Stimulated activated naive CD8-positive, alpha-beta T cell treated with anti-CD3 and anti-CD28 coated beads, Interleukin-15, Interleukin-2, amounts not matched to agents 100 U/mL and 50 U/mL, for 24 hours (primary cell): ENCODE measurements at places on chromosomes 2 and 18.

DNA sequence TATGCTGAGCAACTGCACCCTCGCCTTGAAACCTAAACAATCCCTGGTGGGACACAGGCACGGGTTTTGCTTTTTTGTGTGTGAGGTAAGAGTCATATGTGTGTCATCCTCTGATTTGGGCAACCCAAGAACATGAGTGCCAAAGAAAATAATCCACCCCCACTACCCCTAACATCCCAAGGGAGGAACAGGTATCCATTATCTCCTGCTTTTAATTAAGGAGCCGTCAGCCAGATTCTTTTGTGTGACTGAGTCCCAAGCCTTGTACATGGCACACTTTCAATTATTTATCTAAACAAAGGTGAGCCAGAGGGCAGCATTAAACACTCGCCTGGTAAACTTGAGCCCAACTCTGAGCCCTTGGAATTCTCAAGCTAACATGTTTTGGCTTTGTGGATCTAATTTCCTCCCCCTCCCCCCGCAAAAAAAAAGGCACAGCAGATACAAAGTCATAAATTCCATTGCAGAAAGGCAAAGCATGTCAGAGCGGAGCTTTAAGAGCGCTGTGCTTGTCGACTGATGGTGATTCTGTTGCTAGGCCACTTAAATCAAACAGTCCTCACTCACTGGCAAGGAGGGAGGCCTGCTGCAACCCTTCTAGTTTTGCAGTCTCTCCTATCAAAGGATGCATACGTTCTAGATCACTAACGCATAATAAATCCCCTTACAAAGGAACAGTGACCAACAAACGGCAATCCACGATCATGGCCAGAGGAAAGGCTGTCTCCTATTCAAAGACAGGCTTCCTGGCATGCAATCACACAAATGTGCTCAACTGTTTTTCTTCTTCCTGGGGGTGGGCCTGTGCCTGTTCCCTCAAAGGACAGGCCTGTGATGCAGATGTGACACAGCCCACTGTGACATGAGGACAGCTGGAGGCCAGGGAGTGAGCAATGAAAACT, 143.5 kb upstream of the LMAN1 start:
- DNase-seq = no peak

DNA sequence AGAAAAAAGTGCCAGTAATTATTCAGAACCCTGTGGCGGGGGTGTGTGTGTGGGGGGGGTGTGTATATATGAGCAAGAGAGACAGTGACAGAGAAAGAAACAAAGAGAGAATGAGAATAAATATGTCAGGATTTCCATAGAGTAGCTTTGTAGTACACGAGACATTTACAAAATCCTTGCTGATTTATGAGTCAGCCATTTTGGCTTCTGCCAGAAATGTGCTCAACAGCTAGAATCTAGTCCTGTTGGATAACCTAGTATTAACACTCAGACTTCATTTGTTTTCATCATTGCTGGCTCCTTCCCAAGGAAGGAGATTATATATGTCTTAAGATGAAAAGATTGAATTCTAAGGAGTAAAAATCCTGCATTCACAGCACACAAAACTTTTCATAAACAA, 140.5 kb upstream of the HNRNPA3 start:
- no peak for DNase-seq

- no peak for DNase-seq
Measured at GRCh38 chr2:13581471-13581870, 864.7 kb downstream of the TRIB2 start.

GRCh38 chr2:199997296-199997695, 41.9 kb downstream of the MAIP1 start:
- no peak for DNase-seq

DNA sequence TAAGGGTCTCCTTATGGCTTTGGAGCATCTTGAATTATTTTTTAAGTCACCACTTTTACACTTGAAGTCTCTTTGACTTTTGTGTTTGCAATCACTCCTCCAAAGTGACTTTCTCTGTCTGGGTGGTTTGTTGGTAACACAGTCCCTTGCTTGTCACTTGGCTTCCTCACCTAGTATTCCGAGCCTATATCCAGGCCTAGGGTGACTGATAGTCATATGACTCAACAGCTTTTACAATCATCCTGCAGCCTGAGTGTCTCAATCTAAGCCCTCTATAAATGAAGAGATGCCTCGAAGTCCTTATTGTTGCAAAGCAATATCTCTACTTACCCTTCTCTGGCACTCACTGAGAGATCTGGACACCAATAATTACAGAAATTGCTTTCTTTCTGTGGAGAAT, 53.9 kb upstream of the SETBP1 start:
- no peak for DNase-seq

DNA sequence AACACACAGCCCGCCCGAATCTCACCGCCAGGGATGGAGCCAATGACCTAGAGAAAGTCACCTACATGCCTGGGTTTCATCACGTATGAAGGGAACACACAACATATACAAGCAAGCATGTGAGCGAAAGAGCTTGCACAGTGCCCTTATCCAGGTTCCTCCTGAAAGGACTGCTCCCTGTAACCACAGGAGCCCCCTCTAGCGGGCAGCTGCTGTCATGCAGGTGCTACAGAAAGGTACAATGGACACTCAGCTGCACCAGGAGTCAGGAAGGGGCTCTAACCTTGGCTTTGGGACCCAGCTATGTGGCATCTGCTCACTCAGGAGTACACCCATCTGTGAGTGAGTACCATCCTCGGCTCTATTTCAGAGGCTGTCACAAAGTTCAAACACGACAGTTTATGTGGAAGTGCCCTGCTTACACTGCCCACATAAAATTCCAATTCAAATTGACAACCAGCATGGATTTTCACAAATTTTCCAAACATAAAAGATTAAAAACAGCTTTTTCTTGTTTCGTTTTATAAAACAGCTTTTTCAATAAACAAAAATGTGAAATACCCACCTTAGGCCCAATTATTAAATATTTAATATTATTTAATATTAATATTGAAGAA, 3.5 kb downstream of the NDUFA10 start:
- DNase-seq = peak; percentile 77

DNA sequence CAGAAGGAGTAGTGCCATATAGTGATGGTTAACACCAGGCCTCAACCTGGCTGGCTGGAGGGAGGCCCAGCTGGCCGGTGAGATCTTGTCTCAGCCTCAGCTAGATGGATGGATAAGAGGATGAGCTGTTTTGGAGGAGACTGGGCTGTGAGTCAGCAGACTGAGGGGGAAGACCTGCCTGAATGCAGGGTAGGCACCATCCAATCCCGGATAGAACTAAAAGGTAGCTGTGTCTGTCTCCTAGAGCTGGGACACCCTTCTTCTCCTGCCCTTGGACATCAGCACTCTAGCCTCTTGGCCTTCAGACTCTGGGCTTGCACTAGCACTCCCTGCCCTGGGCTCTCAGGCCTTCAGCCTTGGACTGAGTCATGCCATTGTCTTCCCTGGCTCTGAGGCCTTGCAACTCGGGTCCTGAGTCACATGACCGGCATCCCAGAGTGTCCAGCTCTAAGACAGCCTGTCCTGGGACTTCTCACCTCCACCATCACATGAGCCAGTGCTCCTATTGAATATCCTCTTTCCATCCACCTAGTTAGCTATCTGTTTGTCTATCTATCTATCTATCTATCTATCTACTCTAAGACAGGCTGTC, 131.3 kb downstream of the TPO start:
- DNase-seq = no peak

DNA sequence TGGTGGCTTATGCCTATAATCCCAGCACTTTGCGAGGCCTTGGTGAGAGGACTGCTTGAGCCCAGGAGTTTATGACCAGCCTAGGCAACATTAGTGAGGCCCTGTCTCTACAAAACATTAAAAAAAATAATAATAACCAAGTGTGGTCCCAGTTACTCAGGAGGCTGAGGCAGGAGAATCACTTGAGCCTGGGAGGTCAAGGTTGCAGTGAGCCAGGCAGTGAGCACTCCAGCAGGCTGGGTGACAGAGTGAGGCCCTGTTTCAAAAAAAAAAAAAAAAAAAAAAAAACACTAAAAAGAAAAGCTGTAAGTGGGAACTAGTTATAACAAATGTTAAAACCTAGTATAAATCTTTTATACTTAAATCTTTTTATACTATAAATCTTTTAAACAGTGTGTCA, 146.2 kb upstream of the ITGA4 start:
- DNase-seq = no peak

DNA sequence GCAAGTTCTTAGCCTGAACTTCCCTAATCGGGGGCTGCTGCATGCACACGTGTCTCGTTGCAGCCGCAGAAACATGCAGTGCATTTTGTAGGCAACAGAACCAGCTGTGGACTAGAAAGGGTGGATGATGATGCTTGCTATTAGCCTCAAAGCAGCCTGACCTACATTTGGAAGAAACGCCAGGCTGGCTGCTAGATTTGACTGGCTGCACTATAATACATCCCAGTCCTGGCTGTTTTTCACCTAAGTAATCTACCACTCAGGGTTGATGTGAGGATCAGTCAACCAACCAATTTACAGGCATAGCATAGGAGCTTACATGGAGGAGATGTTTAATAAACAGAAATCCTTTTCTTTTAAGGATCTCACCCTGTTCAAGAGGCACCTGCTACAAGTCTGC, 56.4 kb upstream of the SPP2 start:
- no peak for DNase-seq

GRCh38 chr18:77111951-77112746, 20.4 kb downstream of the MBP start:
- DNase-seq = no peak

DNA sequence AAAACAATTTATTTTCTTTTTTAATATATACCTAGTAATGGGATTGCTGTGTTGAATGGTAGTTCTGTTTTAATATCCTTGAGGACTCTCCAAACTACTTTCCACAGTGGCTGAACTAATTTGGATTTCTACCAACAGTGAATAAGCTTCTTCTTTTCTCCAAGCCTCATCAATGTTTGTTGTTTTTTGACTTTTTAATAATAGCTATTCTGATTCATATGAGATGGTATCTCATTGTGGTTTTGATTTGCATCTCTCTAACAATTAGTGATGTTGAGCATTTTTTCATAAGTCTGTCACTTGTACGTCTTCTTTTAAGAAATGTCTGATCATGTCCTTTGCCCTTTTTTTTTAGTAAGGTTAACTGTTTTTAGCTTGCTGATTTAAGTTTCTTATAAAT, 863.3 kb downstream of the CNTNAP5 start:
- DNase-seq = no peak

GRCh38 chr18:56326336-56327072, 311.9 kb downstream of the TXNL1 start:
- DNase-seq = no peak
